Bladder microvascular endothelial cell (primary cell): ENCODE measurements at places on chromosomes 4 and X. TPM values are rescaled to one million over a fixed set of nuclear protein-coding genes. Genes with fewer than 3 reads are reported as not detected.

Gene NXF2B
- not detected in 2 replicates for total RNA-seq

Gene PJA1
- 13.0 and 21.2 TPM in 2 replicates for total RNA-seq

Gene OTOP1
- not detected in 2 replicates for total RNA-seq

Gene MAGED4B
- total RNA-seq: 5.8 and 34.8 TPM in 2 replicates

Gene PPP4R3C
- not detected in 2 replicates for total RNA-seq

Gene FREM3
- total RNA-seq: 0.32 and 0.76 TPM in 2 replicates

Gene GABRG1
- total RNA-seq: not detected in 2 replicates

Gene CETN2
- total RNA-seq: 16.8 and 18.1 TPM in 2 replicates

Gene LONRF3
- 2.3 and 26.2 TPM in 2 replicates for total RNA-seq

Gene RBPJ
- total RNA-seq: 26.2 and 73.4 TPM in 2 replicates

Gene ARHGAP4
- 10.9 and 14.9 TPM in 2 replicates for total RNA-seq

Gene DGAT2L6
- total RNA-seq: 0.16 TPM in 1 of 2 replicates, not detected in the other

Gene SERTM2
- total RNA-seq: not detected in 2 replicates

Gene HERC3
- total RNA-seq: 7.4 and 10.1 TPM in 2 replicates

Gene HTR2C
- not detected in 2 replicates for total RNA-seq

Gene TMEM154
- total RNA-seq: 2.8 and 2.9 TPM in 2 replicates

Gene NHS
- total RNA-seq: under 0.01 and 0.06 TPM in 2 replicates

Gene CITED1
- 0.13 and 0.16 TPM in 2 replicates for total RNA-seq

Gene ZXDB
- total RNA-seq: 5.5 and 13.3 TPM in 2 replicates

Gene COL4A6
- 0.16 and 0.44 TPM in 2 replicates for total RNA-seq

Gene SLC9A6
- 10.2 and 15.9 TPM in 2 replicates for total RNA-seq

Gene SLC38A5
- 9.1 and 21.2 TPM in 2 replicates for total RNA-seq

Gene TIGD4
- under 0.01 and 0.06 TPM in 2 replicates for total RNA-seq

Gene STATH
- total RNA-seq: not detected in 2 replicates

Gene NPFFR2
- total RNA-seq: 0.06 and 0.16 TPM in 2 replicates

Gene SCML2
- total RNA-seq: 0.65 and 2.5 TPM in 2 replicates

Gene ZAR1
- not detected in 2 replicates for total RNA-seq

Gene STPG2
- 0.13 TPM in 1 of 2 replicates, not detected in the other for total RNA-seq

Gene SEC24D
- 25.7 and 65.6 TPM in 2 replicates for total RNA-seq

Gene NOA1
- total RNA-seq: 15.1 and 16.0 TPM in 2 replicates

Gene ARX
- total RNA-seq: not detected in 2 replicates

Gene KLKB1
- total RNA-seq: 0.06 and 0.16 TPM in 2 replicates

Gene GYG2
- under 0.01 and 1.8 TPM in 2 replicates for total RNA-seq

Gene PABPC1L2B
- not detected in 2 replicates for total RNA-seq

Gene AMBN
- total RNA-seq: not detected in 2 replicates

Gene LGI2
- under 0.01 and 0.06 TPM in 2 replicates for total RNA-seq

Gene SYTL5
- under 0.01 TPM in 1 of 2 replicates, not detected in the other for total RNA-seq

Gene UPF3B
- 2.4 and 3.5 TPM in 2 replicates for total RNA-seq

Gene RENBP
- total RNA-seq: 16.5 and 28.8 TPM in 2 replicates

Gene AMTN
- total RNA-seq: not detected in 2 replicates

Gene ADGRG2
- not detected in 2 replicates for total RNA-seq

Gene RBM47
- total RNA-seq: under 0.01 TPM in 1 of 2 replicates, not detected in the other

Gene FRMPD4
- 0.06 and 0.16 TPM in 2 replicates for total RNA-seq

Gene ANKRD50
- 21.5 and 149 TPM in 2 replicates for total RNA-seq

Gene CCSER1
- total RNA-seq: 1.1 and 1.8 TPM in 2 replicates

Gene MAGEA1
- not detected in 2 replicates for total RNA-seq

Gene ZGRF1
- total RNA-seq: 8.1 and 12.0 TPM in 2 replicates

Gene TCEAL2
- not detected in 2 replicates for total RNA-seq
